Activated gamma-delta T cell treated with anti-CD3 and anti-CD28 coated beads, Interleukin-2, amount 50 U/mL, for 16 hours (primary cell): ENCODE measurements at places on chromosomes 16 and 17.

DNA sequence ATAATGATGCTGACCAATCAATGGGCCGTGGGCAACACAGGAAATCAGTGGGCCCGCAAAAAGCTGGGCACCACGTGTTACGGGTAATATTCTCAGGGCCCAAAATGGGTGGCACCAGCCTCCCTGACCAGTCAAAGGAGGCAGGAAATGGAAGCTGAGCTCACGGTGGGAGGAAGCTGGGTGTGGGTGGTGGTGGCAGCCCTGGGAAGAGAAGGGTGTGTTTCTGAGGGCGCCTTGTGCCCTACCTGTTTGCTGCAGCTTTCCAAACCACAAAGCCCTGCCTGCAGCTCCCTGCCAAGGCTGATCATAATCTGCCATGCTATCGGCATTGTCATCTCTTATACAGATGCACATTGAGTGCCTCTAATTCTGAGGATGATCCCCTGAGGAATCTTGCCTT lies 457.9 kb downstream of the SLC39A11 start:
- DNase-seq, result no peak

- DNase-seq, result no peak
Measured at GRCh38 chr17:35086931-35087573, 23.5 kb upstream of the RFFL start.

- no peak for DNase-seq
Measured at GRCh38 chr17:81045590-81046095, 10.7 kb downstream of the BAIAP2 start.

- DNase-seq, result no peak
Measured at GRCh38 chr16:56137269-56137668, 54.0 kb upstream of the GNAO1 start.

- DNase-seq, result no peak
Measured at GRCh38 chr16:2511128-2511800, 2.5 kb upstream of the ATP6V0C start.

GRCh38 chr16:53061701-53062159 lies 6.9 kb downstream of the CHD9 start:
- no peak for DNase-seq

GRCh38 chr16:16063683-16064082 lies 114.3 kb downstream of the ABCC1 start:
- no peak for DNase-seq

GRCh38 chr16:86481607-86482006 lies 28.7 kb upstream of the FOXF1 start:
- no peak for DNase-seq

- DNase-seq, result no peak
Measured at GRCh38 chr16:28164140-28164539, 47.6 kb downstream of the XPO6 start.

DNA sequence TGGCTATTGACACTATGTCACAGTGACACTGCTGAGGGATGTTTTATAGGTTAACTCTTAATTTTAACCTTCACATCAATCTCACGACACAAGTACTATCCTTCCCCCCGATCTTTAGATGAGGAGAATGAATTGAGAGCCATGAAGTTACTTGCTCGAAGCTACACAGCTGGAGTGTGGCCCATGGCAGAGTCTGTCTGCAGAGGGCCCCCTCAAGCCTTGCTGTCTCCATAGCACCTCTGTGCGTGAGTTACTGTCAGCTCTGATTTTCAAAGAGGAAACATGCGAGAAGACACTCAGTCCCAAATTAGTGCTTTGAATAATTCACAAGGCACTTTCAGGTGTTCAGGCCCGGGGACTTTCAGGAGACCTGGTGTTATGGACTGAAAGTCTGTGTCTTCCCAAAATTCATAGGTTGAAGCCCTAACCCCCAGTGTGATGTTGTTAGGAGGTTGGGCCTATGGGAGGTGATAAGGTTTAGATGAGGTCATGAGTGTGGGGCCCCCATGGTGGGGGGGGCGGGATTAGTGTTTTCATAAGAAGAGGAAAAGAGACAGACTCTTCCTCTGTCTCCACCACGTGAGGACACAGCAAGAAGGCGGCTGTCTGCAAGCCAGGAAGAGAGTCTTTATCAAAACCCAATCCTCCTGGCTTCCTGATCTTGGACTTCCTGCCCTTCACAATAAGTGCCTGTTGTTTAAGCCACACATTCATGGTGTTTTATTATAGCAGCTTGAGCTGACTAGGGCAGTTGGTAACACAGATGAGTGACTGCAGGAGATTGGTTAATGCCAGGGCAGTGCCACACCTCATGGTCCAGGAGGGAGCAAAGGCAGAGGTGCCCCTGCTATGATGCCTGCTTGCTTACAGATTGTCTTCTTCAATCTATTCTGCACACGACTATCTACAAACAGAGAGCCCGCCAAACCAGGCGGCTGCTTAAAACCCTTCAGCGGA lies 281.8 kb downstream of the HAPSTR1 start:
- DNase-seq, result no peak

GRCh38 chr17:19019041-19019941 lies 14.7 kb upstream of the FAM83G start:
- no peak for DNase-seq

DNA sequence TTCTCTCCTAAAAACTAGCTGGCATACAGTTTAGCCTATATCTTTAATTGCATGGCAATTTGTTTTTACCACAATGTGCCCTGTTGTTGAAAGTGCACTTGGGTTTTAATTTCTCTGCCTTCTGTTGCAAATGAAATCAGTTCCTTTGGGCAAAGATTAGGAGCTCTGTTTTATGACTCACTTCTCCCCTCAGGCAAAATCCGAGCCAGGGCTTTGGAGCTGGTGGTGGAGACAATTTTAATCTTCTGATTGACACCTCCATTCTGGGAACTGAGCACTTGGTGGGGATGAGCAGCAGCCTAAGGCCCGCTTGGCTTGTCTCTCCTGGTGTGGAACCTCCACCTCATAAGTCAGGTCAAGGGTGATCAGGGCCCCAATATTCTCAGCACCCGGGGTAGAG lies 13.3 kb upstream of the MYH8 start:
- DNase-seq, result no peak

GRCh38 chr17:9044772-9045463 lies 23.6 kb downstream of the NTN1 start:
- DNase-seq, result no peak

DNA sequence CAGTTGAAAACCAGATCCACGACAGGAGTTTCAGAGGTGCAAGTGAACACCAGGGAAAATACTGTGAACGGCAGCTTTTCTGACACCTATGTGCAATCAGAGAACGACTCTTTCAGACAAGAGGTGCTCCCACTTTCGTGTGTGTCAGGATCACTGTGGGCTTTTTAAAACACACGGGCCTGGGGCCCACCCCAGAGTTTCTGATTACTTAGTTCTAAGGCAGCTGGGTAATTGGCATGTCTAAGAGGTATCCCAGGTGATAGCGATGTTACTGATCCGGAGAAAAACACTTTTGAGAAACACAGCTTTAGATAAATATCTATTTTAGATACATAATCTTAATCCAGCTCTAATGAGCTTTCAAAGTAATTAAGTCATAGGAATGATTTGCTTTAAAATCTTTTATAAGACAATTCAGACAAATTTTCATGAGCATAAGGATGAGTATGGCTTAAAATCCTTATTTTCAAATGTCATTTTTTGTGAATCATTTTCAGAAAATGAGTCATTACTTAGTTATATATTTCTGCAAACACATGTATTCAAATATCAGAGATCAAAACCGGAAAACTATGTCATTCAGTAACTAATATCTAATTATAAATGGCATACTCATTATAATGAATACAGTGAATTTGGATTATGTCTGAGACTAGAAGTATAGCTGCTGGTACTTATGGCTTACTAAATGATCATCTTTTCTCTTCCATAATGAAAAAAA lies 217.9 kb upstream of the PSMD7 start:
- no peak for DNase-seq

GRCh38 chr17:43224146-43224705 lies 4.2 kb downstream of the CCDC200 start:
- DNase-seq, result no peak

- DNase-seq, result no peak
Measured at GRCh38 chr17:54085020-54085419, 262.3 kb downstream of the KIF2B start.

GRCh38 chr17:51733166-51733565 lies 425.3 kb downstream of the CA10 start:
- DNase-seq, result no peak

GRCh38 chr17:34172390-34172918 lies 82.6 kb upstream of the CCL2 start:
- no peak for DNase-seq

DNA sequence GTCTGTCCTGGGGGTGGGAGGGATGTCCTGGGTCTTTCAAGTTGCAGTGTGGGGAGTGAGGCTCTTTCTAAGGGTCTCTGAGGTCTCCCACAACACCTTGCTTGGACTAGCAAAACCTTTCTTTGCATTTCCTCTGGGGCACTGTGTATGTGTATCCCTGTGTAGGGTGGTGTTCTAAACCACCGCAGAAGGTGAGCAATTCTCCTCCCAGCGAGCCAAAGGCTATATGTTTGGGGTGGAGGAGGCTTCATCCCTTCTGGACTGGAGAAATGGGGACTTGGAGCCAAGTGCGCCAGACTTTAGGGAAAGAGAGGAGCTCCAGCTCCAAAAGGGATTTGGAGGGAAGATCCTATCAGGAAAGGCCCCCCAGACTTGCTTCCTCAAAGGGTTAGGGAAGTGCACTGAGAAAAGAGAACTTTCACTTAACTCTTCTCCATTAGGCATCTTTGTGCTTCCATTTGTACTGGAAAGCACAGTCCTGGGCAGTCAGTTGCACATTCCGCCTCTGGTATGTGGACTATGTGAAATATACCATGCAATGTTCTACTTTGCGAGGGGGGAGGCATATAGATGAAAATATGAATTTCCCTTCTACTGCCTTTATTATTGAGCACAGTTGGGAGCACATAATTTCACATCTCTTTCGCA lies 18.9 kb upstream of the HOXB9 start:
- no peak for DNase-seq

GRCh38 chr17:17958982-17959381 lies 13.2 kb downstream of the TOM1L2 start:
- DNase-seq, result no peak

DNA sequence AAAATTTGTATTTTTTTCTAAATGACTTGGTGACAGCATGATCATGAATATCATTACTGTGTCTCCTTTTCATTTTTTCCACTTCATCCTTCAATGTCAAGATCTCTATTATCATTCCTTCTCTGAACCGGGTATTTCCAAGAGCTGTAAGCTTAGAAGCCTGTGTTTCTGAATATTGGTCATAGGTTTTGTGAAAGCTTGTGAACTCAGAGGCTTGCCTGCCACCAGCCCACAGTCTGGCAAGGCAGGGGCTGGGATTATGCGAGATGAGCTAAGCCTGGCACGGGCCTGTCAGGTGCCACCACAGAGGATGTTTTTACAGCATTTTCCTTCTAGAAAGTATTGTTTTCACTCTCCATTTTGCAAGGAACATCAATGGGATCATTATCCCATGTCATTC lies 92.8 kb downstream of the MYH10 start:
- no peak for DNase-seq

DNA sequence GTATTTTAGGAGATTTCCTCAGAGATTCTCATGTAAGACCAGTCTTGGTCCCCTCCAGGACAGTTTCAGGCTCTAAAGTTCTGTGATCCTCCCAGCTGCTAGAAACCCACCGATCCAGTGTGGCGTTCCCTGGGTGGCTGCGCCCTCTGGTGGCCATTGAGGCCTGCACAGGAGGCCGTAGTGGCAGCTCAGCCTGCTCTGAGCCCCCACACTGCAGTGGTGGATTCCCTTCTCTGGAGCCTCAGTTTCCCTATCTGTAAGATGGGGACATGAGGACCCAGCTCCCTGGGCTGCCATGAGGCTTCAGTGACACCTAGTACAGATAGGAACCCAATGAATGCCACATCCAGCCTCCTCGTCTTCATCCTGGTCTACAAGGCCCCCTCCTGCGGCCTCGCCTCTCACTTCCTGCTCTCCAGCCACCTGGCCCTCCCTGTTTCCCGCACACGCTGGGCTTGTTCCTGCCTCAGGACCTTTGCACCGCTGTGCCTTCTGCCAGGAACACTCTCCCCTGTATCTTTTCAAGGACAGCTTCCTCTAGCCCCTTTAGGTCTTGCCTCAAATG lies 16.5 kb downstream of the CCDC102A start:
- DNase-seq, result peak; percentile 76

DNA sequence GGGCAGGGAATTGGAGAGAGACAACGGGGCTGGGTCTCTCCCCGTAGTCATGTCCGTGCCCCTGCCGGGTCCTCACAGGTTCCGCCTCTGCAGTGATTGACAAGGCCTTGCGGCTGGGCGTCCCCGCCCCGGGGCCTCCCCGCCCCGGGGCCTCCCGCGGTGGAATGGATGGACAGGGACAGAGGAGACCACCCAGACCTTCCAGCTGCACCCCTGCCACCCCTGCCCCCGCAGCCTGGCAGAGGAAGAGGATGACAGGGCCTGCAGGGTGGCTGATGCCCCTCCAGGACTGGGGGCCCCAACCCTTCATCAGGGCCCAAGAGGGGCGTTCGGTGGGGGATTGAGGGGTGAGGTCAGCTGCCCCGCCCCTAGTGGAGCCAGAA lies 216.4 kb upstream of the CIBAR2 start:
- DNase-seq, result no peak

DNA sequence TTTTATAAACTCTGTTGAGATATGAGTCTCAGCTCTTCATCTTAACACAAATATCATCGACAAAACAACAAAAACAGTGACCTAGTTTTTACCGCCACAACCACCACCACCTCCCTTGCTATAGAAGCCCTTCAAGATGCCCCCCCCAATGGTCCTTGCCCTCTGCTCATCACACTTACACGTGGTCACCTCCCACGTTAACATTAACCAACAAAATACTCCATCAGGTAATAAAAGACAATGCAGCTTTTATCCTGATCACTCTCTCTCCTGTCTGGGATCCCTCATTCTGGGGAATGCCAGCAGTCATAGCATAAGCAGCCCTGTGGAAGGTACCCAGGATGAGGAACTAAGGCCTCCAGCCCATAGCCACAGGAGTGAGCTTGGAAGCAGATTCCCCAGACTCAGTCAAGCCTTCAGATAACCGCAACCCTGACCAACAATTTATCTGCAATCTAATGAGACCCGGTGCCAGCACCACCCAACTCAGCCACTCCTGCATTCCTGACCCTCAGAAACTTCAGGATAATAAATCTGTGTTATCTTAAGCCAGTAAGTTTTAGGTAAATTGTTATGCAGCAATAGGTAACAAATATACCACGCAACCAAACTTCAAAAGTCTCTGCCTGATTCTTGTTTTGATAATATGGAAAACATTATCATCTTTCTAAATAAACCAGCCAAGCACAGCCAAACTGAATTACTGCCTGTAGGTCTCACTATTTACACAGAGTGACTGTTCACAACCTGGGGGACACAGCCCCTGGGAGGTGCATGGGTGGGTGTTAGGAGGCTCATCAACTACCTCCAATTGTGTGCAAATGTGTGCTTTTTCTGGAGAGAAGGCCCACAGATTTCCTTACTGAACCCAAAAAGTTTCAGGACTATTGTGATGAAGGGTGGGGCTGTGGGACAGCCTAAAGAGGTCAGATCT lies 6.1 kb downstream of the PECAM1 start:
- DNase-seq, result peak; percentile 15

- no peak for DNase-seq
Measured at GRCh38 chr16:87657621-87658192, 55.4 kb downstream of the JPH3 start.
